H1 (cell line): ENCODE measurements at places on chromosomes 2 and 18. TPM values are rescaled to one million over a fixed set of nuclear protein-coding genes. Genes with fewer than 3 reads are reported as not detected.

PARD3B gene
- polyA plus RNA-seq = 0.97 and 1.2 TPM in 2 replicates

SPEG gene
- polyA plus RNA-seq = 19.9 and 37.1 TPM in 2 replicates

TUBA4B gene
- polyA plus RNA-seq = 0.08 and 0.25 TPM in 2 replicates

STON1 gene
- 4.5 and 5.0 TPM in 2 replicates for polyA plus RNA-seq

RUFY4 gene
- polyA plus RNA-seq = 0.38 and 0.66 TPM in 2 replicates

HRH4 gene
- polyA plus RNA-seq = 0.02 and 0.03 TPM in 2 replicates

MEP1B gene
- polyA plus RNA-seq = not detected in 2 replicates

SPATS2L gene
- polyA plus RNA-seq = 55.3 and 67.3 TPM in 2 replicates

TP53I3 gene
- 34.5 and 36.3 TPM in 2 replicates for polyA plus RNA-seq

EML6 gene
- polyA plus RNA-seq = 1.2 and 1.9 TPM in 2 replicates
